ENCODE measurements at places on chromosomes 12 and 14. TPM values are rescaled to one million over a fixed set of nuclear protein-coding genes. Genes with fewer than 3 reads are reported as not detected.

FKBP3 gene
- total RNA-seq: 65.0 TPM

C12orf43 gene
- total RNA-seq: 16.5 TPM

LRRC43 gene
- total RNA-seq: 10.8 TPM

VRTN gene
- total RNA-seq: 1.6 TPM

CEBPE gene
- 0.24 TPM for total RNA-seq

ATP2B1 gene
- total RNA-seq: 142 TPM

RIN3 gene
- 56.2 TPM for total RNA-seq

ADAMTS20 gene
- 1.5 TPM for total RNA-seq

MIP gene
- 0.63 TPM for total RNA-seq

RND1 gene
- 1.1 TPM for total RNA-seq

DIO3 gene
- total RNA-seq: 2.4 TPM

IFNG gene
- not detected for total RNA-seq

SYT10 gene
- 1.2 TPM for total RNA-seq

KRT5 gene
- 1.1 TPM for total RNA-seq
